ENCODE measurements at places on chromosomes 7 and 10.

DNA sequence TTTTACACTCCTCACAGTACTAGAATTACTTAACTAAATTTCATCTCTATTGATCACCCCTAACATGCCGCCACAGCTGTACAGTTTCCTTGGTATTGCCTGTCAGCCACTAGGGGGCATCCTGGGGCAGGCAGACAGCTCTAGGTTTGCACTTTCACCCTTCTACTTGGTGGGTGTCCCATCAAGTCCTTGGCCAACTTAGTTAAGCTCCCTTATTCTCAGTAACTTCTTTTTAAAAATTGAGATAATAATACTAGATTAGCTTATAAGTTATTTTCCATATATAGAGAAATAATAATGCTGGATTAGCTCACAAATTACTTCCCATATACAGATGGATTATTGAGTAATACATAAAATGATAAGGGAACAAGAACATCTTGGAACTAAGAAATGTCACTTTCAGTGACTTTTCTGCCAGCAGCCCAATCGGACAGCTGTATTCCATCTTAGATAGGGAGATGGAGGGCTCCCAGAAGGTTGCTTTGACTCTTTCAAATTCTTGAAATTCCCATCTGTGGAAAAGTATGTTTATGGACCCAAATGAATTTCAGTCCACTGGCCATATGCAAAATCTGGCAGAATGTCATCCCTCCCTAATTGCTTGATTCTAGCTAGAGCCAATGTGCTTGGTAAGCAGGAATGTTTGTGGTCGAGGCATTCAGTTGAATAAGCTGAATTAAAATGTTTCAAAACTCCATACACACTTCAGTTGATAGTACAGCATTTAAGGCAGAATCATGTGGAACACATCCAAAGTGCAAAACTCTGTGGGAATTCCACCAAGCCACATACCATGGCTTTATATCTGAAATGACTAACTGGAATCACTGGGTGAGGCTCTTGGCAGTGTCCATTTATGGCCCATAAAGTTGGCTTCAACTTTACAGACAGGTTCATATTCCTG, 309.7 kb downstream of the CSTF2T start:
- DNase-seq = no peak

DNA sequence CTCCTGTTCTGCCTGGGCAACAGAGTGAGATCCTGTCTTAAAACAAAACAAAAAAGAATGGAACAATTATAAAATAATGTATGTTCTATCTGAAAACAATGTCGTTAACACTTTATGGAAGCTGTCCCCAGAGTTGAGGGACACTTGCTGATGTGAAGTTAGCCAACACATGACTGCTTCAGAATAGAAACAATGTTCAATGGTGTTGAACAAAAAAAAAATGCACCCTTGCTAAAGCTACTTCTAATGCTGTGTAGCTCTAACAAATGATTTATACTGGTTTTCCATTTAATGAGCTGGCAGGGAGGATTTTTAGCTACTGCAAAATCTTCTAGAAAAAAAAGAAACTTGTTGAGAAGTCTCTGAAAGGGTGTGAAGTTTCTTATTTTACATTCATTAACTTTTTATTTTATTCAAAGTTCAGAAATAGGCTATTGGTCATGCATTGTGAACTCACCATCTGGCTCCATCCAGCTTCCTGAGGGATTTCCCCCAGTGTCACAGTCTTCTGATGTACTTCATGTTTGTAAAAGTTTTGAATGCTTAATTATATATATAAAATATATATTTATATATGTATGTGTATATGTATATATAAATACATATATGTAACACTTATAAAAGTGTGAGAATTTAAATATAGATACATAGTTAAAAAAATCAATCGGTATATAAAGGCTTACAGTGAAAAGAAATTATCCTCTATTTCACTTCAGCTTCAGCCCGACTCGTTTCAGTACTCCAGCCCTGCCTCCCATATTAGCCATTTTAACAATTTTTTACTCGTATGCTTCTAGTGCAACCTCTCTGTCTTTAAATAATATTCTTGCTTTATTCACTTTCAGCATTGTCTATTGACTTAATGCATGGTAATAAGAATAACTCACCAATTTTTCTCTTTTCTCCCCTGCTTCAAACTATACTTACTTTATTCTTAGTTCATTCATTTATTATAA, 35.0 kb downstream of the HDAC9 start:
- DNase-seq = no peak

DNA sequence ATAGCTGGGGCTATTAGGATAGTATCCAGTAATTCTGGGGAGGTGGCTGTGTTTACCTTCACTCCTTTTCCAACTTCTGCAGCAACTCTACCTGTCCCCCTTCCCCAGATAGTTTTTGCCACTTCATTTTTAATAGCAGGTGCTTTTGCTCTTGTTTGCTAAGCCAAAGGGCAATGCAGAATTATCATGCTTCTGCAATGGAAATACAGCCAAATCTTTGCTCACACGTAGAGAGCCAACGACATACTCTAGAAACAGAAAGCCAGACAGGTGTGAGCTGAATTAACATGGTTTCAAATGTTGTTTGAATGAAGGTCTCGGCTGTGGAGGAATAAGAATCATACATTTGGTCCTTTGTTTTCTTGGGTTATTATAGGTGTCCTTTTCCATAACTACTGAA, 14.4 kb downstream of the PLEKHS1 start:
- DNase-seq = no peak

DNA sequence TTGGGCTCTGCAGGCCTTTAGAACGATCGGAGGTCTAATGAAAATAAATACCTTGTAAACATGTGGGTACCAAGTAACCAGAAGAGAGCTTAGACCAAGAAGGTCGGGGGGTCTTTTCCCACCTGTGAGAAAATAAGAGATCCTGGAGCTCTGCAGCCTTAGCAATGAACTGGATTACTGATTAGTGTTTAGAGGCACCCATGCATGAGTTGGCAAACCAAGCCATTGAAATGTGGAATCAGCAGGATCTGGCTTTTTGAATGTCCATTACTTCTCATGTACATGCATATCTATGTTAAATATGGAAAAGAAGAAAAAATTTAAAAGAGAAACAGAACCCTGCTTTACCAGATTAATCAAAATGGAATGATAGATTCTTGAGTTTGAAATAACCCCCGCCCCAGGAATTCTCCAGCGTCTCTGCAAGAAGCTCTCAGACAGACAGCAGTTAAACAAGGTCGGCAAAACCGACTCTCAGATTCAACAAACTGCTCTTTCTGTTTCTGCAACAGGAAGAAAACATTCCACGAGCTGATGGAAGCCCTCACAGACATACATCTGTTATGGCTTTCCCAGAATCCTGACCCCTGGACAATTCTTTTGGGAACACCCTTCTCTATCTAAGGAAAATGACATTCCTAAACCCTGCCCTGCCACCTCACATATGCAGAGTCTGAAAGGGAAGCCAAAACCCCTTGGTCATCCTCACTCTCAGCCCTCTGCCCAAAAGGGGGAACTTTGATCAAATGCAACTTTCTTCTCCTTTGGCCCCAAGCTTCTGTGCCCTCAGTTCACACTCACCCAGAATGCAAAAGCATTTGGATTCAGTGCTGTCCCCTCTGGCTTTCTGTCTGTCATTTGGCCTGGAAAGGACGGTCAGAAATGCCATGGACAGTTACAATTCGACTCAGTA, 78.7 kb upstream of the EN2 start:
- DNase-seq = no peak

DNA sequence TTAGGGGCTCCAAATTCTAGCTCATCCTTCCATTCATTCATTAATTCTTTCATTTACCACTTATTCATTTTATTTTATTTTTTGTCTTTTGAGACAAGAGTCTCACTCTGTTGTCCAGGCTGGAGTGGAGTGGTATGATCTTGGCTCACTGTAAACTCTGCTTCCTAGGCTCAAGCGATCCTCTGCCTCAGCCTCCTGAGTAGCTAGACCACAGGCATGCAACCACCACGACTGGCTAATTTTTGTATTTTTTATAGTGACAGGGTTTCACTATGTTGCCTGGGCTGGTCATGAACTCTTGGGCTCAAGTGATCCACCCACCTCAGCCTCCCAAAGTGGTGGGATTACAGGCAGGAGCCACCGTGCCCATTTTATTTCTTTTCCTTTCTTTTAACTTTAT, 31.6 kb downstream of the FGF8 start:
- no peak for DNase-seq

GRCh38 chr7:134327896-134328295, 11.2 kb upstream of the SLC35B4 start:
- no peak for DNase-seq

DNA sequence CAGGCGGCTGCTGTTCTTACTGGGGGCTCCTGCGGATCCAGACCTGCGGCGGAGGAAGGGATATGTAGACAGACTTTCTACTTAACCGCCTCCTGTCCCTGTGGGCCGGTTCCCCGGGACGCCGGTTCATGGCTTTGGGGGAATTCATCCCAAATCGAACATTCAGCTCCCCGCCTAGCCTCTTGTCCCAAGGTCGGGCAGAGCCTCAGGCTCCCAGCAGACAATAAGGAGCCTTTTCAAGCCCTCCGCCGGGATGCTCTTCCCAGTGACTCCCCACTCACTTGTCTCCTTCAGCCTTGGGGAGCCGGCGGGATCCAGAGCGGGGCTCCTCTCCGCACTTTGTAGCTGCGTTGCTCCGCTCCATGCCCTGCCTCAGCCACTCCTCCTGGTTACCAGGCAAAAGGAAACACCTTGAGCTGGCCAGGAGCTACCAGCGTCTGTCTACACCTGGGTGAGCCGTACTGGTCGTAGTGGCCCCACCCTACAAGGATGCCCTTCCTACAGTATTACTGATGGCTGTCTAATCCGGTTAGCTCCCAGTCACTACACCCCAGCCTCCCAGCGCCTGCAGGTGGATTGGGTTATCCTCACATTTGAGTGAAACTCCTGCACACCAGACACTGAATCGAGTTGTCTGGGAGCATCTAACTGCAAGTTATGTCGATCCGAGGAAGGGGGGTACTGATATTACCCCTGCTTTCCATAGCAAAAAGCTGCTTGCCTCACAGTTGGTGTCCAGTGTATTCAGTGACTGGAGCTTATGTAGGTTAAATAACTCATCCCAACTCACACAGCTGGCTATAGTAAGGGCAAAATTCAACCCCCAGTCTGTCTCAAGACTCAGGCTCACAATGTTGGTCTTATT, at the start of gene C10orf95:
Gene C10orf95 (minus strand): TSS at position 439 of the 865 bp plus-strand sequence. CDS start 450 bp downstream, outside the sequence.
- DNase-seq = no peak
